ENCODE measurements at places on chromosomes 3 and 15.

DNA sequence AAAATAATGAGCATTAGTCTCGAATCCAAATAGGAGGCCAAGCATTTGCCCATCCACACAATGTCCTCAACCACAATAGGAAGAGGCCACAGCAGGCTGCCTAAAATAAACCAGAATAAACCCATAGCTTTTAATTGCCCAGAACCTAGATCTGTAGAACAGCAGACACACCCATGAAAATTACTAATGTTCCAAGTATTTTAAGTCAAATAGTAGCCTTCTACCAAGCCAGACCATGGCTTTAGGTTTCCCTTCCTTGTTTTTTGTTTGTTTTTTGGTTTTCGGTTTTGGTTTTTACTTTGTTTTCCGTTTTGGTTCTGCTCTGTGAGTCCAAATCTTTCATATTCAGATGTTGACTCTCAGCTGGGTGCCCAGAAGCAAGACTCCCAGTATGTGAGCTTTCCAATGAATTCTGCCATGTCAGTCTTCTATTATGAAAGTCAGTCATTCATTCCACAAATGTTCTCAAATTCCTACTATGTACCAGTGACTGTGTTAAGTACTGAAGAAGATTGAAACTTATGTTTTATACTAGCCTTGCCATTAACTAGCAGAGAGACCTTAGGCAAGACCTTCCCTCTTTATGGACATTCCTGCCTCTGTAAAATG is 57.8 kb upstream of the BOC start:
- no peak for DNase-seq

- DNase-seq = no peak
These were observed 130.4 kb downstream of the PPM1L start for GRCh38 chr3:160886421-160886820.

- no peak for DNase-seq
These were observed at the start of gene TLR9 for GRCh38 chr3:52225452-52226228. TSS of gene TLR9 (minus strand) at chr3:52225645. CDS start at chr3:52225529, 116 bp downstream.

DNA sequence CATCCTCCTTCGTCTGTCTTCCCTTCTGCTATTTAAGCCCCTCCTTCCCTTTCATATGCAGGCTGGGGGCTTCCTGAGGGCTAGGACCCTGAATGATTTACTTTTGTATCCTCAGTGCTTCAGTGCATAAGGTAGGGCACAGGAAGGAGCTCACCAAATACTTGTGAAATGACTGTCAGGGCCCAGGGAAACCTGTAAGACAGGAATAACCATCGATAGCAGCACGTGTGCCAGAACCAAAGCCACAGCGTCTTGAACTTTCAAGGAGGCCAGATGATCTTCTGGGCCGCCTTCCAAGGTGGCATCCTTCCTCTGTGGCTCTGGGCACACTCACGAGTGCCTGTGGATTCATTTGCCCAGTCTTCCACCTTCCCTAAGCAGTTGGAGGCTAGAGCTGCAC is 3.9 kb downstream of the TMED3 start:
- DNase-seq = no peak

DNA sequence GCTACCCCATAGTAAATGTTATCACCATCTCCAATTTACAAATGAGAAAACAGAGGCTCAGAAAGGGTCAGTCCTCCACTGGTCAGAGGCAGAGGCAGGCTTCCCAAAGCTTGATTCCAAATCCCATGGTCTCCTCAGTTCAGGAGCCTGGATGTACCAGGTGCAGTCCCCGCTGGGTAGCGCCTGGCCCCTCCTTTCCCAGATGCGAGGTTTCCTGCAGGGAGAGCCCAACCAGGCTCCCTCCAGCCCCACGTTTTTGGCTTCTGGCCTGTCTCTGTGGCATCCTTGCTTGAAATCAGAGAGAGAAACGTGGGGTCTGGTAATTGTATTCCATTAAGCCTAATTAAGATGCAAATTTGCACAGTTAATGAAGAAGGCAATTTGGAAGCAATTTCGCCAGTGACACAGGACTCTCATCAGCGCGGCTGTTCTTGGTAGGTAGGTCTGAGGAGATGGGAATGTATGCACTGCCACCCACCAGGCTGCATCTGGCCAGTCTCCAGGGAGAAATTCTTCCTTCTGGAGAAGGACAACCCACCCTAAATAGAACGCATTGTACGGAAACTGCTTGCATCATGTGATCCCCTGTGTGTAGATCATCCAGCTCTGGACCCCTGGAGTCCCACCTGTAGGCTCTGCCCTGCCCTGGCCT is 50.5 kb downstream of the HRH1 start:
- no peak for DNase-seq

GRCh38 chr3:100932491-100932890 is 60.7 kb downstream of the ABI3BP start:
- no peak for DNase-seq

DNA sequence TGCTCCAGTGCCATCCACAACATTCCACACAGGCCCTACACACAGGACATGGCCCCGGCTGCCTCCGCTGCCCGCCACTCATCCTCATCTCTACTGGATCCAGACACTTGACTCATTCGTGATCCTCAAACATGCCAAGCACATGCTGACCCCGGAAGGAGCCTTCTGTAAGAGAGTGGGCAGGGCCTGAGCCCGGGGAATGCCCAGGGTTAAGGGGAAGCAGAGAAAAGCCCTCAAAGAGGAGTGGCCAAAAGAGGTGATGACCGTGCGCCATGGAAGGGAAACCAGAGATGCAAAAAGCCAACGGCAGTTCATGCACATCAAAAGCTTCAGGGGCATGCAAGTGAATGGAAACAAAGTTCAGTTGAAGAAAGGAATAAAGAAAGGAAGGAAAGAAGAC is 46.1 kb downstream of the RFTN1 start:
- DNase-seq = peak; percentile 22

DNA sequence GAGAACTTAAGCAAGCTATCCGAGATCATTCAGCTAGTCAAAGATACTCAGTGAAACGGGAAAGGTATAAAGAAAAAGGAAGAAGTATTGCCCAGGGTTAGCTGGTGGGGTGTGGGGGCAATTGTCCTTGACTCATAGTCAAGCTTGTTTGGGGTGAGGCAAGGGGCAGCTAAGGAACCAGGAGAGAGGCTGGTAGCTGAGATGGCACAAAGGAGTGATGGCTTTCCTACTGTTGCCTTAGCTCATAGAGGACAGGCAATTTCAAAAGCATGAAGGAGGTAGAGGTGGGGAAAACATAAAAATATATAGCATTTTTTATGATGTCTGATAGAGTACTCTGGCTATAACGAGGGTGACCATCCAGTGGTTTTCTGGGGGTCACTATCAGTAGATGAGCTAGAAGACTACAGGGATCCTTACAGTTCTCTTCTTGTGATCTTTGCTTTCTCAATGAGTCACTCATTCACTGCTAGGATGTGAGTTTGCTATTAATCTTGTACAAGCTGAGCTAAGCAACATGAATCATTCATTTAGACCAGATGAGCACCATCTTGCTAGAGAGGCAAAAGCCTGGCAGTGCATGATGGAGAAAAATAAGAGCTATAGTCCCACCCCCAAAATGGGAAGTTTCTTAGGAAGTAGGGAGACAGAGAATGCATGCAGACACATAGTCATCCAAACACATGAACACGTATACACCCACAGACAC is 207.1 kb upstream of the PFN2 start:
- no peak for DNase-seq

GRCh38 chr3:44021651-44022594 is 219.8 kb upstream of the TOPAZ1 start:
- DNase-seq = no peak

GRCh38 chr3:133937061-133937686 is 41.5 kb upstream of the RAB6B start:
- DNase-seq = no peak

- DNase-seq = no peak
These were observed 620.3 kb downstream of the FHIT start for GRCh38 chr3:60630953-60631352.

- DNase-seq = no peak
These were observed 28.3 kb downstream of the MELTF start for GRCh38 chr3:197001106-197001971.

- DNase-seq = no peak
These were observed 25.1 kb upstream of the FSIP1 start for GRCh38 chr15:39807791-39808190.

DNA sequence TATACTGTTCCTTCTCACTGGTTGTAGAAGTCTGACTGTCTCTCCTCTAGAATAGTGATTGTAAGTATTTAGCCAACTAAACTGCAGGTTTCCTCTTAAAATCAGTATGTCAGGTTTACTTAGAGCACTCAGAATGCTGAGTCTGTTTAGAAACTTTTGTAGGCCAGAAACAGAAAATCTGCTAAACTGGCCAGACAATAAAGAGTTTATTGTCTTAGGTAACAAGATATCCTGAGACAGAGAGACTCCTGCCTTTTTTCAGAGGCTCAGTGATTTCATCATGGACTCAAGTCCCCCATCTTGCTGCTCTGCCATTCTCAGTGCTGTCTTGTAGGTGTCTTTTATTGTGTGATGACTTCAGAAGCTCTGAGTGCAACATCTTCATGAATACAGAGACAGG is 279.0 kb downstream of the MFSD1 start:
- no peak for DNase-seq

DNA sequence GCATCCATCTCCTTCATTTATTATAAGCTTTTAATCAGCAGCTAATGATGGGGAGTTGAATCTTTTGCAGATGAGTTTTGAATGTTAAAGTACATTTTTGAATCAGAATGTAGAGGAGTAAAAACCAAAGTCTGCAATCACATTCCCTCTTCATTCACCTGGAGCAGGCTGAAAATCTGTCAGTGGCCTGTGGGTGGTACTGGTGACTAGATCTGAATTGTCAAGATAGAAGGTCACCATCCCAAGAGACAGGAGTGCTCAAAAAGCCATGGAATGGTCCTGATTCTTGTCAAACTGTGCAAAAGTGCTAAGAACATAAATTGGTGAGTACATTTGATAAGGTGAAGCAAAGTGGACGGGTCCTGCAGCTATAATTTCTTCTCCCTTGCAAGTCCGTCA is 881.3 kb upstream of the NR2F2 start:
- no peak for DNase-seq

All from activated CD4-positive, CD25-positive, alpha-beta regulatory T cell (primary cell).